HS-5 (cell line): ENCODE measurements at places on chromosomes 1 and 21.

DNA sequence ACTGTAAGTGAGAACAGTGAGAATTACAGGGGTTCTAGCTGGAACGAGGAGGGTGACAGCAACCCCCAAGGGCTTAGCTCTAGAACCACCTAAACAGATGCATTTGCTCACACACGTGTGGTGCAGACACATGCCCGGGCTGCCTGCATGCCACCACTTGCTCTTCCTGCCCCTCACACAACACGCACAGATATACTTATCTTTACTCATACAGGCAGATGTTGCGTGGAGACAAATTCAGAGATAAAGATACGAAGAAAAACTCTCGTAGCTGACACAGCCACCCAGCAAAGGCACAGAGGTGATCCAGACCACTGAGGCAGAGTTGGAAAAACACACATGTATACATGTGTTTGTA is 13.5 kb downstream of the VANGL1 start:
- no peak for DNase-seq

DNA sequence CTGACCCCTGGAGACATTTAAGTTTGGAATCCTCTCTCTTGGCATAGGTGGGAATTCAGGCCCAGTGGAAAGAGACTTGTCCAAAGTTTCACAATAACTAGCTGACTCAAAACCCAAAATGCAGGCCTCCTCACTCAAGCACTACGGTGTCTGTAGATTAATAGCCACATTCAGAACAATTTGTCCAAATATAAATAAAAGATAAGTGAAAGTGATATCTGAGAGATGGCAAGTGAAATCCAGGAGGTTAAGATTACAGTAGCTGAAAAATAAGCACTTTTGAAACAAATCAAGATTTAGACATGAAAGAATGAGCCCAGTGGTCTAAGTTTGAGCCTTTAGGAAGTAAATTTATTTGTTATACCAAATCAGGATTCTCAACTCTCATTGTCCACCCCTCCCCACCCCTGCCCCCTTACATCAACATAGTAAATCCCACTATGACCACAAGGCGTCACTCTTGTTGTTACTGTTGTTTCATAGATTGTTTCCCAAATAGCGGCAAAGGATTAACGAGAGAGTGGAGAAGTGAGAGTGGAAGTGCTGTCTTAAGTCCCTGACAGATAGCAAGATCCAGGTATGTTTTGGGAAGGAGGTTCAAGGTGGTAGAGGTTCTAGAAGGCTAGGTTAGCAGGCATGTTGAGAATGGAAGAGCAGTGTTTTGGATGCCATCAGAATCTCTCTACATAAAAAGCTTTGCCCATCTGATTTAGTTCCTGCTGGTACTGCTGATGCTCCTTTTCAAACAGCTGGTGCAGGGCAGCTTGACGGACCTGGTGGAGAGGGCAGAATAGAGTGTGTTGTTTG is 7.1 kb upstream of the TPM3 start:
- DNase-seq: no peak

- no peak for DNase-seq
These were observed 85.4 kb upstream of the PBX1 start for GRCh38 chr1:164473544-164473943.

DNA sequence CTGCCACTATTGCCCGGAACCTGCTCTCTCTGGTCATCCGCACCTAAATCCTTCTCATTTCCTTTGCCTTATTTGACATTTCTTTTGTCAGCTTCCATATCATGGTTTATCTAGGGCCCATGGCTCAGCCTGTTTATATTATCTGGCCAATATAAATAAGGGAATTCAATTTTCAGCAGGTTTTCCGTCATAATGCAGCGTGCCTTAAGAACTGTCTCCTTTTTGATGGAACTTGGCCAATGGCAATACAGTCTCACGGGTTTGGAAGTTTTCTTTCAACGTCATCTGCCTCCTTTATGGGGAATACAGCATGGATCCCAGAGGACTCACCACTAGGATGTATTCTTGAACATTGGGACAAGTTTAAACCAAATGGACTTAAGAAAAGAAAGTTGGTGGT is 77.8 kb upstream of the KIAA0040 start:
- DNase-seq: no peak

- no peak for DNase-seq
These were observed 1.3 kb upstream of the RC3H1 start for GRCh38 chr1:174023440-174023839.

DNA sequence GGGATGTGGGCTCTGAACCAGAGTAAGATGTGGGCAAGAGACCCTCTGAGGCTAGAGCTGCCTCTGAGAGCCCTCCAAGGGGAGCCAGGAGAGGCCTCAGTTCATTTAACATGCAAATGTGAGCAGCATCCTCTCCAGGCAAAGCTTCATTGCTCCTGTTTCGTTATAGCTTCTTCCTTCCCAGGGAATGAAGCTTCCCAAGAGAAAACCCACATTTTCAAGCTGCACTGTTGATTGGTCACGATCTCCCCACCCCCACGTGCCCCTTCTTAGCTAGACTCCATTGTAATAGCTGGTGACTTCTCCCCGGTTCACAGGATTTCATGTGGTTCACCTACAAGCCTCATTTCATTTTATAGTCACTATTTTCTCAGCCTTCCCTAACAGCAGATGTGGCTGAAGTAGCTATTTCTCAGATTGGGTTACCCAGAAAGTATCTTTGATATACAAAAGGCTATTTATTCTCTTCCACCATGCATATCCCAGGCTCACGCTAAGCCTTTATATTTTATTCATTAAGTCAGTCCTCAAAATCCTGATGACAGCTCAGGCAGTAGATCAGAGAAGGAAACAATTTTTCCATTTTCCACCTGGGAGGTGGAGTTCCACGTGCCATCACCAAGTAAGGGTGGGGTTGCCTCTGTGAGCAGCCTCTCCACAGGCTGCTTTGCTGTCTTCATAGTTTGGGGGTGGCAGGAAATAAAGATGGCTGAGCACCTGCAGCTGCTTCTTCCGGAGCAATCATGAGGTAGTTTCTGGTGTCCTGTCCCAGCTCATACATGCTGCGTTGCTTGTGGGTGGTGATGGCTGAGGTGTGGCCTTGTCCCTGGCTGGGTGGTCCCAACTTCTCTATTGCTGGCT is 178.3 kb upstream of the RAB4A start:
- no peak for DNase-seq

DNA sequence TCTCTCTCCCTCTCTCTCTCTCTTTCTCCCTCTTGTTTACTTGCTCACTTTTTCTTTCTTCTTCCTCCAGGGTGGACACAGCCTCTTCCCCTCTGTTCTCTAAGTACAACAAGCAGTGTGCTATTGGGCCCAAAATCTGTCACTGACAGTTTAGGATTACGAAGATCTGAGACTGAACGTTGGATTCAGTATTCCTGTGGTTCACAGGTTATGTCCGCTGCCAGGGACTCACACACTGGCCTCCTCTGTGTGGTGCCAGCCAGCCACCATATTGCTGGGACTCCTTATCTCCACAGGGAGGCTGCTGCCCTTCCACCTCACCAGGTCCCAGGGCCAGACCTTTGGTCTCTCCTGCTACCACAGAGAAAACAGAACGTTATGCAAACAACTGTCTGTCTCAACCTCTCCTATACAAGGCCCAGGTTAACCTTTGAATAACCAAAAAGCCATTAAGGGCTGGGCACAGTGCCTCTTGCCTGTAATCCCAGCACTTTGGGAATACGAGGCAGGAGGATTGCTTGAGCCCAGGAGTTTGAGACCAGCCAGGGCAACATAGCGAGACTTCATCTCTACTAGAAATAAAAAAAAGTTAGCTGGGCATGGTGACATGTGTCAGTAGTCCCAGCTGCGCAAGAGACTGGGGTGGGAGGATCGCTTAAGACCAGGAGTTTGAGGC is 171.9 kb upstream of the RAB4A start:
- no peak for DNase-seq
